Epithelial cell of prostate (primary cell): ENCODE measurements at places on chromosomes 13 and 19.

DNA sequence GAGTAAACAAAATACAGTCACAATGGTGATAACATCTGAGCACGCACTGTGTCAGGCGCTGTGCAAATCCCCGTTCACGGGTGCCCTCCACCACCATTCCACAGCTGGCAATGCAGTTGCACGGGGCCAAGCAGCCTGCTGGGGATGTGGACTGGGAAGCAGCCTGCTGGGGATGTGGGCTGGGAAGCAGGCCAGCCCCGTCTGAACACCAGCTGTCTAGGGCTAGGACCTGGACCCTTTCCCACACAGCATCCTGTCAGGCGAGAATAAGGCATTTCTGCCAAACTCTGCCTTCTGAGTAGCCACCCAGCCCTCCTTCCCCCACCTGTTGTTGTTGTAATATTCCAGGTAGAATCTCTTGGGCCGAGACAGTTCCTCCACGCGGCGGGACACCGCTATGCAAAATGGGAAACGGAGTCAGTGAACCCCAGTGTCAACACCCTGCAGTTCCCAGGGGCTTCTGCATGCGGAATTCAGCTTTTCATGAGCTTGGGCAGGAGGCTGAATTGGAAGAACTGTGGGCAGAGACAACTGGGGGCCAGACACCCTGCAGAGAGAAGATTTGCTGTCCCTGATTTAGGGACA, 27.8 kb upstream of the MIER2 start:
- no peak for DNase-seq

DNA sequence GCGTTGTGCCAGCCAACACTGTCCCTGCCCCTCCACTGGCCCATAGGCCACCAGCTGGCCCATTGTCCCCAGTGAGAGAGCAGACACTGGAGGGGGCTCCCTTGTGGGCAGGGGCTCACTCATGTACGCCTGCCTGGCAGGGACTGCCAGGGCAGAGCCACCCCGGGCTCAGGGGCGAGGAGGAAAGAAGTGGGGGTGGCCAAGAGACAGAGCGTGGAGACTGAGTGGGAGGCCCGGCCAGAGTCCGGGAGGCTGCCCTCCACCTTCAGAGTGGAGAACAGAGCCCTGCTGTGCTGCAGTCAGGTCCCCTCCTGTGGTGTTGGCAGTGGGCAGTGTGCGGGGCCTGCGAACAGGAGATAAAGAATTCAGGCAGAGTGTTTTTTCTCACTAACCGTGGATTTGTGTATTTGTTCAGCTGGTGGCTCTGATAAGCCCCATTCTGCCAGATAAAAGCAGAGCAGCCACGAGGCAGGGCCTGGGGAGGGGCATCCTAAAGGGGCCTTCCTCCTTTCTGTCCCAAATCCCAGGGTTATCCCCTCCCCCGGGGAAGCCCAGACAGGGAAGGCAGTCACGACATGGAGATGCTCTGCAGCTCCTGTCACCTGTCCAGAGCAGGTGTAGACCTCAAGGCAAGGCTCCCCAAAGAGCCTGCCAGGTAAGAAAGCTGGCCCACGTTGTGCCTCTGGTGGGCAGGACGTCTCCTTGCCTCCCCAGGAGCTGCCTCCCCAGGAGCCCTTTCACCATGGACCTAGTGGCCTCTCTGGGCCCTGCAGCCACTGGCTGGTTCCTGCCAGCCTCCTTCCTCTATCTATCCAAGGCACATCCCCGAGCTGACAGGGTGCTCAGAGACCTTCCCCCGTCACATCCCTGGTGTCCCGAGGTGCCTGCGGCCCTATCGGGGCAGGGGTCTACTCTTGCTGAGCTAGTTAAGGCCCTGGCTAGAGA, 33.0 kb downstream of the LYL1 start:
- DNase-seq: no peak

DNA sequence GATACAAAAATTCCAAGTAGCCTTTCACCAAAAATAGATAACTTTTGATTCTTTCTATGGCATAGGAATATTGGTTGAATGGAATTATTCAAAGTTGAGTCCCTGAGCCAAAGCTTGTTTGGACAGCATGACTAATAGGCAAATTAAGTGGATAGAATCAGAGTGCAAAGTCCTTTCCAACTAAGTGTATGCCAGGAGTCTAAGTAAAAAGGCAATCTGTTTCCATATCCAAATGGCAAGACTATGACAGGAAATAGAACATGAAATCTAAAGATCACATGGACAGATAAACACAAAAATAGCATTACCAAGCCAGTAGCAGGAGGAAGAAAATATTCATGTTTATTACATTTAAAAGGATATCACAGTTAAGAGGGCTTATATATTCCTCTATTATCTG, 804.6 kb downstream of the SLITRK6 start:
- DNase-seq: no peak

DNA sequence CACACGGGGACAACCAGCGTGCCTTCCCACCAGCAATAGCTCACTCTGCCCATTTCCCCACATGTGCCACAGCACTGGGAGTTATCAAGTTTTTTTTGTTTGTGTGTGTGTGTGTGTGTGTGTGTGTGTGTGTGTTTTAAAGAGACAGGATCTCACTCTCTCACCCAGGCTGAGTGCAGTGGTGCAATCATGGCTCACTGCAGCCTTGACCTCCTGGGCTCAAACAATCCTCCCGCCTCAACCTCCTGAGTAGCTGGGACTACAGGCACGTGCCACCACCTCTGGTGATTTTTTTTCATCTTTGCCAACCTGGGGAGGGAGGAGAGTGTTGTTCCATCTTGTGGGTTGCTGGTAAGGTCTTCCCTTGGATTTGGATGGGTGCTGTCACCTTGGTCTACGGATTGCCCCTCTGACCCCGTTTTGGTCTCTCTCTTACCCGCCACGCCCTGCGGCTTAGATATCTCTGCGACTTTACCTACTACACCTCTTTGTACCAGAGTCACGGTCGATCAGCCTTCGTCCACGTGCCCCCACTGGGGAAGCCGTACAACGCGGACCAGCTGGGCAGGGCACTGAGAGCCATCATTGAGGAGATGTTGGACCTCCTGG, 22.6 kb downstream of the PGPEP1 start:
- no peak for DNase-seq

DNA sequence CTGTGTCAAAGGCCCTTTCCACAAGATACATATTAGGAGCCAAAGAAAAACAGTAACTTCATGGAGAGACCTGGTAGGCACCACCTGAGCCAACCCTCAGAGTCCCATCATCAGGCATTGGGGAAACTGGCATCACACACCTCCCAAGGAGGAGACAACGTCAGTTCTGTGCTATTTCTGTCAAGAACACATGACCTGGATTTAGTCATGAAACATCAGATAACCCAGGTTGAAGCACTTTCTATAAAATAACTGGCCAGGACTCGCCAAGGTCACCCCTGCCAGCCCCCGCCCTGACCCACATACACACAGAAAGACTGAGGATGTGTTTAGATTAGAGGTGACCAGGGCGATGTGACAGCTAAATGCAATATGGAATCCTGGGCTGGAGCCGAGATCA, 35.6 kb downstream of the COL4A1 start:
- DNase-seq: no peak

GRCh38 chr19:5253406-5254110, 87.1 kb downstream of the PTPRS start:
- no peak for DNase-seq

- DNase-seq: no peak
These were observed 71.4 kb upstream of the CLDN10 start for GRCh38 chr13:95480791-95481780.

GRCh38 chr19:39052243-39052746, 19.9 kb upstream of the FBXO27 start:
- no peak for DNase-seq

DNA sequence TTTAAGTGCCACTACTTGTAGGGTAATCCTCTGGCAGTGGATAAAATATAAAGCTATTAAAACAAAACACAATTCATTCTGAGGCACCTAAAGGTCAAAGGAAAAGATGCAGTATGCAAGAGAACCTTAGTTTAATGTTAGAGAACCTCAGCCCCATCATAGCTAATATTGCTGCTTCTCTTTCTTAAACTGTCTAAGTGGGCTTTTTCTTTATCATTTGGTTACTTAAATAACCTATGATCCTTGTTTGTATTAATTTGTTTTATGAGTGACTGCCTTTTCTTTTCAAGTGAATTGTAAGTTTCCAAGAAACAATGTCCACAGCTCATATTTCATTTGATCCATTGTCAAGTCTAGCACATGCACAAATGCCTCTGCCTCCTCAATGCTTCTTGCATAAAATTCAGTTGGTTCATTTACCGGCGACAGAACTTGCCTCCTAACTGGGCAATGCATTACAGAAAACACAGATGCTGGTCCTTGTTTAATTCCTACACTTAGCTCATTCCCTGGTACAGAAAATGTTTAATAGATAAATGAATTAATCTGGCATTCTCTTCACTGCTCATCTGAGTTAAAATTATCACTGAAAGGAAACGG, 1049.8 kb downstream of the OLFM4 start:
- DNase-seq: no peak

DNA sequence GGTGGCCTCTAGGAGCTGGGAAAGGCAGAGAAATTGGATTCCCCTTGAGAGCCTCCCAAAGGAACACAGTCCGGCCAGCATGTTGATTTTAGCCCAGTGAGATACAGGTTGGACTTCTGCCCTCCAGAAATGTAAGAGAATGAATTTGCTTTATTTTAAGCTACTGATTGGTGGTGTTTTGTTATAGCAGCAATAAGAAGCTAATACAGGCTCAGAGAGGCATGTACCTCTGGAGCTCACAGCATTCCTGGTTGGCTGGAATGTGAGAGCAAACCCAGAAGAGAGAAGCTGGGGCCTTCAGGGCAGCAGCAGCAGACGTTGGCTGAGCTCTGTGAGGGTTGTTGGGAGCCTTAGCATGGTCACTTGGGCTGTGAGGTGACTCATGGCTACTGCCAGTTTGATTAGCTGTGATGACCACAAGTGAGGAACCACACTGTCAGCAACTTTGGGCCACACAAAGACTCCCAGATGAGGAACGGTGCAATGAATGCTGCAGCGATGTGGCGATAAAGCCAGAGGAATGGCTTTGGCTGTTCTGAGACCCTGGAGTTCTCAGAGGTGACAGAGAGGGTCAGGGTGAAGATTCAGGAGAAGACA, 80.1 kb downstream of the CYSLTR2 start:
- no peak for DNase-seq

- peak; percentile 54 for DNase-seq
These were observed 387.8 kb upstream of the GPC6 start for GRCh38 chr13:92838786-92839185.

DNA sequence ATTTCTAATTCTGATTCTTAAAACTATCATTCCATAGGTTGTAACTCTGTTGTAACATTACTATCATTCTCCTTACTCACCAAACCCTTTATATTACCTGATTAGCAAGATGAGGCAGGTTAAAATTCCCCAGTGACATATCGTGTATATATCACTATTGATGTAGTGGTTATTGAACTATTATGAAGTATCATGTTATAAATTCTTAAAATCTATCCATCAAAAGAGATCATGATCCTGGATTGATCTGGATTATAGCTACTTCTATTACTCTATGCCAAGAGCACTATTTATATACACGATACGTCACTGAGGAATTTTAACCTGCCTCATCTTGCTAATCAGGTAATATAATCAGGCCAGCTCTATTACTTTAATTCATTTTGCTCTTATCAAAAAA, 533.9 kb downstream of the SLITRK6 start:
- DNase-seq: no peak

- DNase-seq: no peak
These were observed 69.5 kb downstream of the TNFRSF19 start for GRCh38 chr13:23639674-23640073.

- no peak for DNase-seq
These were observed 1179.8 kb downstream of the SLITRK1 start for GRCh38 chr13:82702513-82702912.

- DNase-seq: no peak
These were observed 471.4 kb downstream of the LIG4 start for GRCh38 chr13:107743983-107744382.

- no peak for DNase-seq
These were observed 108.2 kb downstream of the EDNRB start for GRCh38 chr13:77810430-77810829.

GRCh38 chr19:53876651-53877224, 5.3 kb upstream of the PRKCG start:
- DNase-seq: no peak

DNA sequence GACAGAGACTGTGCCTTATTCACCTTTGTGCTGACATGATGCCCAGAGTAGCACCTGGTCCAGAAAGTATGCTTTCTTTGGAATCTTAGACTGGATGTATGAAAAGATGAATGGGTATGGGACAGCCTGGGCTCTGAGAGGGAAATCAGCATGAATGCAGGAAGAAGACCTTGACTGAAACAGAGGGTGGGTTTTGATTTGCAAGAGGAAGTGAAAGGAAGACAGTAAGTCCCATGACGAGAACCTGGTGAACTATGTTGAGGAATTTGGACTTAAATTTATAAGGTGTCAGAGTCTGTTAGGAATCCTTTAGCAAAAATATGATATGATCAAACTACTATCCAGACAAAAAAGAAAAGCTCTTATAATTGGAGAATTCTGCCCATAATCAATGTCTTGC, 301.9 kb downstream of the SPRY2 start:
- DNase-seq: no peak

GRCh38 chr13:109859898-109860297, 73.5 kb upstream of the IRS2 start:
- no peak for DNase-seq

DNA sequence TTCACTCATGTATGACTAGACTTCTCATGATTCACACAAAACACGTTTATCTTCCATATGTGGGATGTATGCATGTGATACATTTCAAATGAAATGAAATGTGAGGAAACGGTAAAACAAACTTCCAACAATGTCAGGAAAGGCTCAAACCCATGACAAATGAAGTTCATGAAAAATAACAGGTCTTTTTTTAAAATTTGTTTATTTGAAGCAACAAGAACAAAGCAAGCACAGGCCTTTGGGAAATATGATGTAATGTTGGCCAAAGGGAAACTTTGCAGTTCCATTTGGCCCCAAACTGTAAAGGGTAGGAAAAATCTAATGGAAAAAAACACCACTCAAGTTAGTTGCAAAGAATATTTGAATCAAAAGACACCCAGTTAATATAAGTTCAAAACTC, 463.8 kb upstream of the ARGLU1 start:
- no peak for DNase-seq

GRCh38 chr19:9640956-9641355, 19.9 kb upstream of the ZNF561 start:
- DNase-seq: no peak

DNA sequence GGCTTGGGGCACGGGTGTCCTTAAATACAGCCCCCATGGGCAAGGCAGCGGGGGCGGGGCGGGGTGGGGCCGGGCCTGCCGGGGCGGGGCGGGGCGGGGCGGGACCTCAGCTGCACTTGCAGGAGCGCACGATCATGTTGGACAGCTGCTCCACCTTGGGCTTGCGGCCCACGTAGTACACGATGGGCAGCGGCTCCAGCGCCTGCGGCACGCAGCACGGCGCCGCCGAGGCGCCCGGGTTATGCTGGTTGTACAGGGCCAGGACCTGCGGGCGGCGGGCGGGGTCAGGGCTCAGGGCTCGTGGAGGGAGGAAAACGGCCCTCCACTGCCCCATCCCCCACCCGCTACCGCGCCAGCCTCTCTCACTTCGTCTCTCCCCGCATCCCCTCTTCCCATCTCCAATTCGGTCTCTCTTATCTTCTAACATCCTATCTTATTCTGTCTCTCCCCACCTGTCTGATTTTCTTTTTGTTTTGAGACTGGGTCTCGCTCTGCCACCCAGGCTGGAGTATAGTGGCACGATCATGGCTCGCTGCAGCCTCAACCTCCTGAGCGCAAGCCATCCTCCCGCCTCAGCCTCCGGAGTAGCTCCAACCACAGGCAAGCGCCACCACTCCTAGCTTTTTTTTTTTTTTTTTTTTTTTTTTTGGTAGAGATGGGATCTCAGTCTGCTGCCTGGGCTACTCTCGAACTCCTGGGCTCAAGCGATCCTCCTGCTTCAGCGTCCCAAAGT, 21.1 kb downstream of the CCDC97 start:
- DNase-seq: no peak

GRCh38 chr13:94662274-94662945, 49.9 kb downstream of the SOX21 start:
- DNase-seq: no peak
